ENCODE measurements at places on chromosomes 16 and 17.

GRCh38 chr16:77328274-77328673 is 106.6 kb downstream of the ADAMTS18 start:
- no peak for DNase-seq

DNA sequence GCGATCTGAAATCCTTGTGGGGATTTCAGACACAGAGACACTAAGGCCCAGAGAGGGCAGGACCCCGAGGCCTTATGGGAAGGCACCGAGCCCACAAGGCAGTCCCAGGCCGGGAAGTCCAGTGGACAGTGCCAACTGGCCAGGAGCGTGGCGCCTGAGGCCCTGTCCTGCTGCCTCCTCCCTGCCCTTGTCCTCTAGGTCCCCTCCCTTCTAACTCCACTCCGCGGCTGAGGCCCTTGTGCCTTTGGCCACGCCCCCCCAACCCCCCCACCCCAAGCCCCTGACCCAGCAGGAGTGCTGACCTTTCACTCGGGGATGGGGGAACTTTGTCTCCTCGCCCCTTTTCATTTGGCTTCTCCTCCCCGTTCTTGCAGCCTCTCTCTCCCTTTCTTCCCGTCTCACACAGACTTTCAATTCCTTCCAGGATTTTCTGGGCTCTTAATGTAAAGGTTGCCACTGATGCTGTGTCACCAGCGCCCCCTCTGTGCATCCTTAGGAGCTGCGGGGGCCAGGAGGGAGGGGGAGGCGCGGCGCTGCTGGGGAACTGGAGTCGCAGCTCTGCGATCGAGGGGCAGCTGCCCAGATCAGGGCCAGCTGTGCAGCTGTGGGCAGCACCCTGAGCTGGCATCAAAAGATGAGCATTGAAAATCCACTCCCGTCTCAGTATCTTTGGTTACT is 29.1 kb downstream of the CRHR1 start:
- no peak for DNase-seq

- no peak for DNase-seq
These were observed 31.8 kb downstream of the PRKCB start for GRCh38 chr16:23867566-23867965.

DNA sequence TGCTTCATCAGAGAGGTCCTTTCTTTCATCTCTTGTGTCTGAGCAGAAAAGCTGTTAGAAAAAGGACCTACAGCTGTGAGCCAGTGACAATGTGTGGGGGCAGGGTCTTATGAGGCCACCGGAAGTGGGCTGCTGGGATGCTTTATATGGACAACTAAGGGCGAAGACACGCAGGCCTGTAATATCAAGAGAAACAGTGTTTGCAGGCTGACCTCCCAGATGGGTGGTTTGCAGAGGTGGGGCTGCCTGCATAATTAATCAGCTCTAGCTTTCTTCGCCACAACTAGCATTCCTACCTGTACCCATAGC is 30.4 kb upstream of the SALL1 start:
- DNase-seq = no peak

- DNase-seq = no peak
These were observed 454.5 kb downstream of the CDH11 start for GRCh38 chr16:64667334-64667877.

DNA sequence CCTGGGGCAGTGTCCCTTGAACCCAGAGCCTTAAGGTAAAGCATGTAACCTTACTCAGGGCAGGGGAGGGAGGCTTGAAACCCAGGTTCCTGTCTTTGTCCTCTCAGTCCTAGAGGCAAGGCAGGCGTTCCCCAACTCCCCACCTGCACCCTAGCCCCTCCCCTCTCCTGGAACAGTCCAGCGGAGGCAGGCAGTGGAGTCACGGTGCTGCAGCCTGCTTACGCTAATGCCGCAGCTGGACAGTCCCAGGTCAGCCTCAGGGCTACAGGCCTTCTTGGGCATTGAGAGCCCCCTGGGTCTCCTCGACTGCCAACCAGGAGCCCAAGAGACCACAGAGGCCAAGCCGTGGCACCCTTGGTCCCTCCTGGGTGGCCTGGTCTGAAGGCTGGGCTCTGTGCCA is 6.8 kb upstream of the CD300A start:
- no peak for DNase-seq

GRCh38 chr16:191831-192230 is 11.6 kb downstream of the HBQ1 start:
- no peak for DNase-seq

- DNase-seq = no peak
These were observed 50.0 kb upstream of the TOB1 start for GRCh38 chr17:50916026-50916707.

DNA sequence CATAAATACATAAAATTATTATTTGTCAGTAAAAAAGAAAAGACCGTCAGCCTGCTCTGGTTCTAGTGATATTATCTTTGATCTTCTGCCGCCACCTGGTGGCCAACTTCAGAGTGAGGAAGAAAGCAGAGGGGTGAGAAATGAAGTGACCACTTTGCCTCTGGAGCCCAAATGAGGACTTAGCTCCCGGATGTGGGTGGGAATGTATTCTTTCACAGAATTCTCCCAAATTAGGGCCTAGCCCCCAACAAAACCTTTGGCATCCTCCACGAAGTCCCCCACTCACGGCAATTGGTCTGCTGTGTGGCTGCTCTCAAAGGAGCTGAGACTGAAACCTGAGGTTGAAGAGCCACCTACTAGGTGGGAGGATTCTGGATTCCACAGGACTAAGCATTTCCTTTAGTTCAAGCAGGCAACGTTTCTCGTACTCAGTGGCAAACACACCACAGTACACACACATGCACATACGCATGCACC is 4.9 kb upstream of the ZNF267 start:
- DNase-seq = peak; percentile 81
